KBM-7 (cell line): ENCODE measurements at places on chromosomes 7 and 10.

- no peak for DNase-seq
Measured at GRCh38 chr7:151454305-151454704, 14.4 kb upstream of the CRYGN start.

DNA sequence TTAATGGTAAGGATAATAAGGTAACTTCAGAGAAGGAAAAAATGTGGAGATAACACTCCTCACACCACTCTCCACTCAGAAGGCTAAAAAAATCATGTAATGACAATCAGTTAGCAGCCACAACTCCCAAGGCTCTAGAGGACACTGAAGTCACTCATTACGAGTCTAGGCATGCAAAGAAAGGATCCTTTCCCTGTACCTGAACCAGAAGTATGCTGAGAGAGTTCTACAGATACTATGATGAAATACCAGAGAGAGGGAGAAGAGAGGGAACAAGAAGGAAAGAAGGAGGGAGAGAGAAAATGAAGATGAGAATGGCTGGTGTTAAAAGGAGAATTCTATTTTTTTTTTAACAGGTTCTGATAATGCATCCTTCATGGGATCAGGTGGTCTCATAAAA is 224.3 kb upstream of the PLXNA4 start:
- DNase-seq, result no peak

DNA sequence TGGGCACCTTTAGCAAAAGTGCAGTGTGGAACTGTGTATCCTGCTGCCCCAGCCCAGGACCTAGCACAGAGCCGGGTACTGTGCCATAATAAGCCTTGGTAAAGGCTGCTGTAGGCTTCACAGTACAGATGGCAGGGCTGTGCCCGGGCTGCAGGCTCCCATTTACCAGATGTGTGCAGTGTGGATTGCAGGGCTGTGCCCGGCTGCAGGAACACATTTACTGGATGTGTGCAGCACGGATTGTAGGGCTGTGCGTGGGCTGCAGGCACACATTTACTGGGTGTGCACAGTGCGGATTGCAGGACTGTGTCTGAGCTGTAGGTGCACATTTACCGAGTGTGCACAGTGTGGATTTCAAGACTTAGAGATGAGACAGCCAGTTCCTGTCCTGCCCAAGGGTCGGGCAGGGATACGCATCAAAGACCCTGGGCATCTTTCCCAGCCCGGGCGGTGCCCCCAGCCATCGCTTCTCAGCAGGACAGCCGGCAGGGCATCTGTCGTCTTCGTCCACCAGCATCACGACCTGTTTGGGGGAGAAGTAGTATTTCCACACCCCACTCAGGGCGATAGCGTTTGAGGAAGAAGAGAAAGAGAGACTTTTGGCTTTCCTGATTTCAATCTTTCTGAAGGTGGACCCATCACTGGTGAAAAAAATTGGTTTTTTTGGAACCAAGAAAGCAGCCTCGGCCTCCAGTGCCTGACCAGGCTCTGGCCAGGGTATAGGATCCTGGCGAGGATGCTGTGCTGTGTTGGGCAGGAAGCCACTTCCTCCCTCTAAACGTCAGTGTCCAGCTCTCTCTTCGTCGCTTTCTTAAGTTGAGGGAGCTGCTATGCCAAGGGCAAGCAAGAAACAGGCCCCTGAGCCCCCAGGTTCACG is 180.8 kb downstream of the CUX1 start:
- DNase-seq, result no peak

GRCh38 chr10:33025039-33025438 is 67.0 kb upstream of the ITGB1 start:
- DNase-seq, result no peak

DNA sequence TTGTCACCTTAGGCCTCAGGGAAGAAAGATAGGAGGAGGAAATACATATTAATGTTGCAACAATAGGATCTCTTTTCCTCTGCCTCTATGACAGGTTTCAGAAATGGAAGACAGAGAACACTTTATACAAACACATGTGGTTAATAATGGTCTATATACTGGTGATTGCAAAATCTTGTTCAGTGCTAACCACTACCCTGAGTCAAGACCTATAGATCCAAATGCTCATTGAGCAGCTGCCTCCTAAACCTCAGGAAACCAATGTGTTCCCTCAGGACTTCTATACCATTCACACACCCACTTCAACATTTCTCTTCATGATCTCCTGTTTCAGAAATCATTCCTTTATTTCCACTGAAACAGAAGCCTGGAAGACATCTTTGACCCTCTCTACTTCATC is 32.5 kb upstream of the VWDE start:
- DNase-seq, result no peak

- DNase-seq, result no peak
Measured at GRCh38 chr7:152544971-152545619, 109.3 kb upstream of the KMT2C start.

DNA sequence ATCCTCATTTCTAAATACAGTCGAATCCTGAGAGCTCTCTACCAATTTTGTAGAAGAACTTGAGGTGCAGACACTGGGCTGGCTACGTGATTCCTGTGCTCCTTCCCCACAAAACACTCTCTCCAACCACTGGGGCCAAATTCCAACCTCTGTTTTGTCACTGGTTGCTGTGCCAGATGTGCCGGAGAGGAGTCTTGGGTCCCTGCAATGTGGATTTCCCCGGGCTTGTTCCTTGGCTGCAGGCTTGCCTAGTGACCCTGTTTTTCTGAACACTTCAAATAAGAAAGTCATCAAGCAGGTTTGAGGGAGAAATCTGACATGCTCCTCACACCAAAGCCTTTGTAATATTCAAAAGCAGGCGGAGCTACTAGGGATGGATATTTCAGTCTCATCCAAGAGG is 44.4 kb upstream of the AGBL3 start:
- DNase-seq, result no peak

GRCh38 chr10:80289451-80290287 is at the start of gene MAT1A:
Gene MAT1A, minus strand, starts transcription at chr10:80289658. Its CDS starts 235 bp downstream, at chr10:80289423.
- no peak for DNase-seq
